A549 treated with CORT108297 at 1 μM for 4 hours (cell line): ENCODE measurements at places on chromosomes 16 and 17. TPM values are rescaled to one million over a fixed set of nuclear protein-coding genes. Genes with fewer than 3 reads are reported as not detected.

Gene NPIPA3
- 0.65 to 1.8 TPM (median 1.6 TPM) in 5 replicates for total RNA-seq

Gene CASKIN1
- 0.32 to 0.66 TPM (median 0.56 TPM) in 5 replicates for total RNA-seq

Gene CXCL16
- 15.4 to 19.5 TPM (median 18.5 TPM) in 5 replicates for total RNA-seq

Gene TEKT1
- 0.07 to 0.24 TPM (median 0.18 TPM) in 3 of 5 replicates, not detected in the others for total RNA-seq

Gene CHAD
- not detected in 5 replicates for total RNA-seq

Gene GAS7
- total RNA-seq: 0.29 to 0.52 TPM (median 0.41 TPM) in 5 replicates

Gene ZSCAN10
- 0.03 to 0.05 TPM in 2 of 5 replicates, not detected in the others for total RNA-seq

Gene REXO5
- total RNA-seq: 3.7 to 4.7 TPM (median 4.0 TPM) in 5 replicates
